ENCODE measurements at places on chromosomes 5 and 9.

GRCh38 chr9:131986576-131986975 is 93.1 kb downstream of the MED27 start:
- no peak for DNase-seq

- no peak for DNase-seq
These were observed 1785.9 kb upstream of the WWC1 start for GRCh38 chr5:166505544-166505943.

DNA sequence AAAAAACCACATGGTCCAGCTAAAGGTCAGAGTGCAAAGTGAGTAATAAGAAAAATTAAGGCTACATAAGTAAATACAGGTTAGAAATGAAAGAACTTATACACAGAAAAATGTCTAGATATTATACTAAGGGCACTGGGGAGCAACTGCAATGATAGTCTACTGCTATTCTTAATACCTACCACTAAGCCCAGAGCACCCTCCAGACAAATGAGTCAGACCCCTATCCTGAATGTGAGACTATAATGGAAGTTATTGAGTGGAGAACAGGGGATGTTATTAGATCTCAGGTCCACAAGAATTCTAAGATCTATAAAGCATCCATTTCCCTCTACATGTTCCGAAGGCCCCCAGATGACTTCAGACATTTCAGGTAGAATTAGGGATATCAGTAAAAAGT is 438.3 kb downstream of the PRELID2 start:
- DNase-seq: no peak

DNA sequence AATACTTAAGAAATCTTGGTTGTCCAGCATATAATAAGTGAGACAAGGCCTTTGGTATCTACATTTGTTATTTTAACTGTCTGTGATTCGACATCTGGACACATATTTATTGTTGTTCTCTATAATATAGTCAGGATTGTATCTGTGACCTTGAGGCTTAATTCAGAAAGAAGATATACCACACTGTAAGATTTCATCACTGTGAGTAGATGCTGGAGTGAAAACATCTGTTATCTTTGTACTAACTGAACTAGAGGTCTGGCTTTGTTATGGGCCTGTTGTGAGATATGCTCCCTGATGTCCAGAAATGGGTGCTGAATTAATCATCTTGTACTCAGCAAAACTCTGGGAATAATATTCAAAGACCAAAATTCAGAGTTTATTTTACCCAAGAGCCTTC is 148.5 kb downstream of the ISOC1 start:
- no peak for DNase-seq

DNA sequence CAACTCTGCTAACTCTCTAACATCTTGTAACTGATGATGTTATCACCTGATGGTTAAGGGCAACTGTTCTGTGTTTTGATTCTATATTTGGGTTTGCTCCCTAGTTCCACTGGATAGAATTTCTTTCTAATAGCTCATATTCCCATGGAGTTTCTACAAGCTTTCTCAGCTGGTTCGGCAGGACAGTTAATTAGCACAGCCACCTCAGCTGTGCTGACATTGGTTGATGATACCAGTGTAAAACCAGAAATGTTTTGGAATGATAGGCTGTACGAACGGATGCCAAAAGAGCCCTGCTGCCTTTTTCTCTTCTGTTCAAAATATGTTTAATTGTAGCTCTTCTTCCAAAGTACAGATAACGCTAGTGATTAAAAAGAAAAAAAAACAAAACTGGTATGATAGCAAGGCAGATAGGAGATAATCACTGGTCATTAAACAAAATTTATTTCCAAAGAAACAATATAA is 440.5 kb upstream of the ZNF608 start:
- DNase-seq: no peak

- no peak for DNase-seq
These were observed 31.1 kb upstream of the NRARP start for GRCh38 chr9:137333016-137333671.

DNA sequence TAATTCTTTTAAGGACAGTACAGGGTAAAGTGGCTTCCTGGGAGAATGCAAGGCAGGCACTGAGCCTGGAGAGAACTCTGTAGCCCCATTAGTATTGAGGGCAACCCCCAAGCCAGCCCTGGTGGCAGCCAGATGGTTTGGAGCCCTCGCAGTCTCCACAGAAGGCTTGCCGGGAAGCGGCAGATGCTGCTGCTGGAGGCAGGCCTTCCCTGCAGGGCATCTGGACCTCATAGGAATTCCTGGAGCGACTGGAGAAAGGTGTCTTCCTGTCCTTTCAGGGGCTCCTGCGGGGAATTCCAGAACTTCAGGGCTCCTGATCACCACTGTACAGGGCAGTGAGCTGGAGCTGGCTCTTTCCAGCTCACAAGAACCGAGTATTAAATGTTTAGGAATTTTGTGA is 167.5 kb downstream of the INSYN2B start:
- DNase-seq: no peak

GRCh38 chr5:179905161-179905560 is 2.5 kb downstream of the TBC1D9B start:
- DNase-seq: no peak

DNA sequence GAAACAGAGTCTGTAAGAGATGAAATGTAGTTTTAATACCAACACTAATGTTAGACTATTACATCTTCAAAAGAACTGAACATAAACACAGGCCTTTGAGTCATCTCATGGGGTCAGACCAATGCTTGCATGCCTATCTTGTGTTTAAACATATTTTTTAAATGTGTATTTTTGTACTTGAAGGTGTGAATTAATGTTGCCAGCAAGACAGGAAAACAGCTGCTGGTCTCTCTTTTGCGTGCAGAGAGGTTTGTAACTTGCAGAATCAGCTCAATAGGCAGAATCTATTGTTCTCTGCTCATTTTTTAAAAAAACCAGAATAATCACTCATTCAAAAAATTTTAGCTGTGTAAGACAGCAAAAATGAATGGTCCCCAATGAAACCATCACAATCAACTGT is 180.2 kb downstream of the ALDH1A1 start:
- no peak for DNase-seq

GRCh38 chr5:15387931-15388524 is 112.0 kb upstream of the FBXL7 start:
- no peak for DNase-seq

- DNase-seq: no peak
These were observed 357.4 kb downstream of the PRDM9 start for GRCh38 chr5:23864786-23865185.

DNA sequence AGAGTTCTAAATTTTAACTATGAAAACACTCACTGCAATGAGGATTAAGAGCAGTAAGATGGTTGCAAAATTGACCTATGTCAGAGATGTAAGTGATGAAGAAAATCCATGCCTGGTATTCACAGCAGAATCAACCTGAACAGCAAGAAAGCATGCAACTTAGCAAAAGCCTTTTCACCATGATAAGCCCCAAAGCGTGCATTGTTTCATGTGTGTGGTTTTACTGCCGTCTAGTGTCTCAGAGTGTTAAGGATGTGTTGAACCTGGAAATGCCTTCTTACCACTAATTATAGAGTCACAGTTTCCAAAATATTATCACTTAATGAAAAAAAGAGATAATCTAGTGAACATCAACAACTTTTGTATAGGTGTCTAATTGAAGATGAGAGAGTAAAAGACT is 415.2 kb upstream of the TRPC7 start:
- DNase-seq: no peak

- DNase-seq: no peak
These were observed at the start of gene SPACA9 for GRCh38 chr9:132878695-132879456. SPACA9 (plus strand) TSS chr9:132878898; CDS start chr9:132883948, 5,050 bp downstream.

DNA sequence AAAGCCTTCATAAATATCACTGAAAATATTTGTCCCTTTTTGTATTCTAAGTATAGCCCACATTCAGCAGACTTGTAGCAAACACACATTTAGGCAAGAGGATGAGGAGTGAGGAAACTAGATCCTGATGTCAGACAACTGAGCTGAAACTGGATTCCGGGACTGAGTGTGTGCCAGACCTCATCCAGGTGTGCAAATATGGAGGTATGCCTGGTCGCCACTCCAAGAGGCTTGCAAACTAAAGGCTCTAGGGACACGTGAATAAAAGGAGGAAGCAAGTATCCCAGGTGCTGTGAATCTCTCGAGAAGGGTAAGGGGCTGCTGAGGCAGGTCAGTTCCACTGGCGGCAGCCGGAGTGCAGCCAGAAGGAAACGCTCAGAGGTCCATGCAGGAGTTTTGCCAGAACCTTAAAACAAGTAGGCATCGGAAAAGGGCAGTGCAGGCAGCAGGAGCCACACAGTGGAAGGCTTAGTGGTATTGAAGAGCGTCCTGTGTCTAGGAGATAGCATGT is 77.4 kb upstream of the ALDH1B1 start:
- no peak for DNase-seq

DNA sequence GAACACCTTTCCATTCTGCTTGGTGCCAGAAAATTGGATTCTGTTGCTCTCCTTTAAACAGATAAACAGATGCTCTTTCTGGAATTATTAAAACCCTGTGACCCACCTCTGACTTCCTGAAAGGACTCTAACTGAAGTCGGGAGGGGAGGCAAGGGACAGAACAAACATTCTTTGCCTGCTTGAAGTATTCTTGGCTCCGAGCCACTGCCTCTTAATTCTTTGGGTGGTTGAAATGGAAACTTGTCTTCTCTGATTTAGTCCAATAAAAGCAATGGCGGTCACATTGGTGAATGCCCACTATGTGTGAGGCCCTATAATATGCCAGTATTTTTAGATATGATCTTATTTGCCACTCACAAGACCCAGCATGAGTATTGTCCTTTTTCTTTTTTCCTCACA is 236.8 kb downstream of the SLIT3 start:
- DNase-seq: no peak

GRCh38 chr5:18312016-18312415 is 677.8 kb downstream of the TAF11L14 start:
- DNase-seq: no peak

DNA sequence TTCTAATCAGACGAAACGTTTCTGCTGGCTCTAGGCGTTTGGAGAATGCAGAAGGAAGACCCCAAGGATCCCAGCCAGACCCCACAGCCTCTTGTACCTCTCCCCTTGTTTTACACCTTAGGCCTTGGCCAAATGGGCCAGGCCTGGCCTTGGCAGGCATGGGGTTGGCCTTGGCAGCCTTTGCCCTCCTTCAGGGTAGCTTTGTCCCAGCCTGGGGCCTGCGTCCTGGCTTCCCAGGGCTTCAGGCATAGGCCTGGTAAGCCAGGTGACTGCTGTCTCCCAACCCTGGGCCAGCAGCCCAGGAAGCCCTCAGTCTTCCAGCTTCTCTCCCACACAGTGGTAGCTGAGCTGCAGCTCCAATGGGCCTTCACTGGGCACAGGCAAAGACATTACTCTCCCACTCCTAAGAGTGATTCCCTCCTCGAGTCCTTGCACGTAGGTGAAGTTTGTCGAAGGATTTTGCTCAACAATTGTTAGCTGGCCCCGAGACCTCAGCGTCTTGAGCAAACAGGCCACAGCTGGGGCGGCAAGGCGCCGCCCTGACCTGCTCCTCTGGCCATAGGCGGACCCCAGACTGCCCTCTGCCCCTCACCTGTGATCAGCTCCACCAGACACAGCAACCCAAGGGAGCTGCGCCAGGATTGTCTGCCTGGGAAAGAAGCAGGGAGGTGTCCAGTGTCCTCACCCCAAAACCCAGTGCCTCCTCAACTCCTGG is 1.1 kb upstream of the PITX1 start:
- DNase-seq: no peak

GRCh38 chr9:132769906-132770769 is 99.9 kb downstream of the GTF3C4 start:
- no peak for DNase-seq

- DNase-seq: no peak
These were observed 79.2 kb upstream of the MRPS30 start for GRCh38 chr5:44729536-44729935.

DNA sequence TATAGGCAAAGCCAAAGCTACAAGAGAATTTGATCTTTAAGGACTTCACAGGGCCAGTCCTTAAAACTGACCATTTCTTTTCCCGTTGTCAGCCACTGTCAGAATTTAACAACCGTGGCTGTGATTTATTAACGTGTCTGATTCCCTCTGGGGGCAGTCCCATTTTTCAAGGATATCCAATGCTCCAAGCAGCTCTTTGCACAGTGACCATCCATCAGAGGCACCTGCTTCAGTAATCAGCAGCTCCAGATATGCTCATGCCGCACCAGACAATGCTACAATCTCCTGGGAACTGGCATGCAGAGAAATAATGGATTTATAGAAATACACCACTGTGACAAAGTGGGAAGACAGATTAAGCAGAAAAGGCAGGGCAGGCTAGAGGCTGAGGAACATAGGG is 163.3 kb upstream of the PPP1R2B start:
- no peak for DNase-seq

DNA sequence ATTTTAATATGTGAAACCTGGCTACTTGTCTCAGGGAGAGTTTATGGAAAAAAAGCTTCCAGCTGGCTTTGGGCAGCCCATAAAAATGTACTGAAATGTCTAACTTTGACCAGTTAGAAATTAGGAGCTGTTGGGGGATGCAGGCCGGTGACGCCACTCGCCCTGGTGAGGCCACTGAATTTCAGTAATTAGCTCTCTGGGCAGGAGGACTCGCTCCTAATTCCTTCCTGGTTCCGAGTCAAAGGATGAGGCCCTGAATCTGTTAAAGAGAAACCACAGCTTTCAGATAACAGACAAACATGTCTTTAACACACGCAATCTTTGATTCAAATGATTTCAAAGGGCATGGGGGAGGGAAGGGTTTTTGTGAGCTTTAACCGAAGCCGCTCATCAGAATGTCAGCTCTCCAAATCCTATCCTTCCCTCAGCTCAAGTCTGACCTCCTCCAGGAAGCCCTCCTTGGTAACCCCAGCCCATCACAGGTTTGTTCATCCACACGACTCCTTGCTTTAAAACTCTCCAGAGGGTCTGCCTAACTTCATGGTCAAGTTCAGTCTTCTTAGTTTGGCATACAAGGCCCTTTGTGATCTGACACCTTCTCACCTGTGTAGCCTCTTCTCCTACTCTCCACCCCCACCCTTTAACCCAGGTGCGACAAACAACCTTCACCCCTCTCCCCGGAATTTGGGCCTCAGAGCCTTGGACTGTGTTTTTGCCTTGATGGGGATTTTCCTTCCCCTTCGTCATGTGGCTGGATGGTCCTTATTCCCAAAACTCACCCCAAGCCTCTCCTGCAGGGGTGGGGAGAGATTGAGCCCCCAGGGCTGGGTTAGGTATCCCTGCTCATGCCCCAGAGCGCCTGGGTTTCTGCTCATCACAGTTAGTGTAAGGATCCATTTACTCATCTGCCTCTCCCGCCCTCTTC is 13.6 kb upstream of the PHF19 start:
- no peak for DNase-seq

GRCh38 chr5:121378046-121378445 is 473.6 kb upstream of the FTMT start:
- DNase-seq: no peak

DNA sequence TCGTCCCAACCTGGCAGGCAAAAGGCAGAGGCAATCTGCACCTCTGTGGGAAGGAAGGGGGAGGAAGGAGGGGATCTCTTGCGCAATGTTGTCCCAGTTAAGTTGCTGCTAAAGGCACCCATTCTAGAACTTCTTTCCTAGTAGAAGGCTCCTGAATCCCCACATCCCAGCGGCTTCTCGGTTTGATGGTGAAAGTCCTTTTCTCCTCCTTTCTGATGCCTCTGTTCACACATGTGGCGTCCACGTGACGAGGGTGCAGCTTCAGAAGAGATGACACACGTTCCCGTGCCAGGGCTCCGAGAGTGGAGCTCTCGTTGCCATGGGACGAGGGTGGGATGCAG is 96.9 kb upstream of the FCN2 start:
- no peak for DNase-seq

GRCh38 chr5:139652788-139653241 is 4.7 kb downstream of the CXXC5 start:
- DNase-seq: no peak

- no peak for DNase-seq
These were observed 400.3 kb downstream of the ARHGEF28 start for GRCh38 chr5:74026310-74026709.
